CD4-positive, alpha-beta T cell treated with Interleukin-15 for 4 hours (primary cell): ENCODE measurements at places on chromosomes 1 and 21.

DNA sequence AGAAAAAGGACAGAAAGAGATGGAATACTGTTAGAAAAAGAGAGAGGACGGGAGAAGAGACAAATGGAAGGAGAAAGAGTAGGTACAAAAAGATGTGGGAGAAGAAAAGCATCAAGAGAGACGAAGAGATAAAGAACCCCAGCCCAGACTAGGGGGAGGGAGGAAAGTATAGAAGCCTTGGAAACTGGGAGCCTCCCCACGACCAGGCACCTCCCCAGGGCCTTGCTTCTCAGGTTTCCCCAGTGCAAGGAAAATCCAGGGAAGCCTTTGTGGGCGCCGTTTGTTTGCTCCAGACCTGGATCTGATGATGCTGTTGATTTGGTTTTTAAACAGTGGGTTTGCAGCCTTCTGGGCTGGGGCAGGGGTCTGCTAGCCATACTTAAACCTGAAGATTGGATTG lies 15.2 kb upstream of the ALX3 start:
- DNase-seq: no peak

GRCh38 chr21:31343680-31344480 lies at the start of gene TIAM1:
Gene TIAM1, minus strand, starts transcription at chr21:31344261. Its CDS starts 77,289 bp downstream, at chr21:31266972.
- no peak for DNase-seq

GRCh38 chr1:28104866-28105467 lies 16.6 kb upstream of the EYA3 start:
- no peak for DNase-seq

GRCh38 chr1:47963568-47964358 lies 33.4 kb downstream of the TRABD2B start:
- no peak for DNase-seq

DNA sequence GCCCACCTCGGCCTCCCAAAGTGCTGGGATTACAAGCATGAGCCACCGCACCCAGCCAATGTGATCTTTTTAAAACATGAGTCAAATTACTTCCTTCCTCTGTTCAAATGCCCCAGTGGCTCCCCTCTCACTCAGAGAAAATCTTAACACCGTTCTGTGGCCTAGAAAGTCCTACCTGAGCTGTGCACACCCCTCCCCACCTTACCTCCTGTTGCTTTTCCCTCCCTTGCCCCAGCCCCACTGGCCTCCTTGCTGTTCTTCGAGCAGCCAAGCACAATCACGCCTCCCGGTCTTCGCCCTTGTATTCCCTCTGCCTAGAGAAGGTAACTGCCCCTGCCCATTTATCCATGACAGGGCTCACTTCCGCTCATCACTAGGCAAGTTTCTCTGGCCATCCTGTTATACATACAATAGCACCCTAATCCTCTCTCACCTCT lies 62.6 kb upstream of the RPL11 start:
- no peak for DNase-seq

DNA sequence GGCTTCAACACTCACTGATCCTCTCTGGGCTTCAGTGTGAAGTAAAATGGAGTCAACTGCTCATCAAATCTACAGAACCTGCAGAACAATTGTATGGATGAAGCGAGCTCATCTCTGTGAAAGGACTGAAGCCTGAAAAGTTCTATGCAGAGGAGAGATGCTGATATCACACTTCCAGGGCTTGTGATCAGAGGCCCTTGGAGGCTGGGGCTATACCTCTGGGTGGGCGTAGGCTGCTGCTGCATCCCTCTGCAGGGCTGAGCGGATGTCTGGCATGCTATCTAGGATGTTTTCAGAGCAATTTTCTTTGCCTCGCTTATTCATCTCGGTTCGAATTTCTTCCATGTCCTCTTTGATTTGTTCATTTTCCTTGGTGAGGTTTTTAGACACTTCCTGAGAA lies 17.6 kb downstream of the OLFML2B start:
- no peak for DNase-seq

DNA sequence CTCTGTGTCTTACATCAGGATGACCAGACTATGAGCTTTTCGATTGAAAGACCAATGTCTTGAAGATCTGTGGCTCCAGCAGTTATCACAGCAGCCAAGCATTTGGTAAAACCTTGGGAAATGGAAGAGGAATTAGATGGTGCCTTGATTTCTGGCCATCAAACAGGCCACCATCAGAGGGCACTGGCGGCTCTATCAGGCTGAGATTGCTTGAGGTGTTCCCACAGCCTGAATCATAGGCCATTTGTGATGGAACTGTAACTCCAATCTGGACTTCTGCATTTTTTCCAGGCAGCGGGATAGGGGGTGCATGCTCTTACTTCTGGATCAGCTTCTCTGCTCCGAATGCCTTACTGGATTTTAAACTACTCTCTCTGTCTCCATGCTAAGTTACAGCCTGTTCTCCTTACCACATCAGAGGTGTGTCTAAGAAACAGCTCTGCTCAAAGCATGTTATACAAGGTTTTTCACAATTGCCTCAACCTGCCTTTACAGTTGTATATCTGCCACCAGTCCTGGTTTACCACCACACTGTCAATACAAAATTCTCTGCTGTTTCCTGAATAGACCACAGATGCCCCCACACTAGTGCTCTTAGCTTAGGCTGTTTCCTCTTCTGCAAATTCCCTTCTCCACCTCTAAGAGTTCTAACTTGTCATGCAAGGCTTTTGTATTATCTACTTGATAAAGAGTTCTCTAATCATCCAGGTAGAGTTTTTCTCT lies 180.9 kb downstream of the PTGER3 start:
- no peak for DNase-seq

DNA sequence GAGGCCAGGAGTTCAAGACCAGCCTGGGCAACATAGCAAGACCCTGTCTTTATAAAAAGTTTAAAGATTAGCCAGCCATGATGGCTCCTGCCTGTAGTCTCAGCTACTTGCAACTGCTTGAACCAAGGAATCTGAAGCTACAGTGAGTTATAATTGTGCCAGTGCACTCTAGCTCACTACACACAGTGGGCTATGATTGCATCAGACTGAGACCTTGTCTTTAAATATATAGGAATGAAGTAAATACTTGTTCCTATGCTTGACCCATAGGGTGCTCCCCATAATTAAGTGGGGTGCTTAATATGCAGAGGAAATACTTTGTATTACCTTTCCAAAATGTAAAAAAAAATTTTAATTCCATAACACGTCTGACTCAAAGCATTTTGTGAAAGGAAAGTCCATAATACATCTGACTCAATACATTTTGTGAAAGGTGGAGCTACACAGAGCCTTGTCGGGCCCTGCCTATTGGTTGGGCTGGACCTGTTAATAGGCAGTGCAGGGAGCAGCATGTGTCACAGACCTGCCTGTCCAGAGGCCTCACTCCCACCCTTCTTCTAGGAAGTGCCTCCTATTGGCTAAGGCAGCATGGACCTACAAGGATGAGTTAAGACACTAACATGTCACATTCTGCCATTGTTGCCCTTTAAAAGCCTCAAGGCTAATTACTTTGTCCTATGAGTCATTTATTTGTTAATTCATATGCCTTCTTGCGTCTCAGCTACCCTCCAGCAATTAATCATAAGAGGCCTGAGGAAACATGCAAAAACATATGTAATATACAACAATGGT lies 33.6 kb downstream of the CD58 start:
- DNase-seq: no peak

DNA sequence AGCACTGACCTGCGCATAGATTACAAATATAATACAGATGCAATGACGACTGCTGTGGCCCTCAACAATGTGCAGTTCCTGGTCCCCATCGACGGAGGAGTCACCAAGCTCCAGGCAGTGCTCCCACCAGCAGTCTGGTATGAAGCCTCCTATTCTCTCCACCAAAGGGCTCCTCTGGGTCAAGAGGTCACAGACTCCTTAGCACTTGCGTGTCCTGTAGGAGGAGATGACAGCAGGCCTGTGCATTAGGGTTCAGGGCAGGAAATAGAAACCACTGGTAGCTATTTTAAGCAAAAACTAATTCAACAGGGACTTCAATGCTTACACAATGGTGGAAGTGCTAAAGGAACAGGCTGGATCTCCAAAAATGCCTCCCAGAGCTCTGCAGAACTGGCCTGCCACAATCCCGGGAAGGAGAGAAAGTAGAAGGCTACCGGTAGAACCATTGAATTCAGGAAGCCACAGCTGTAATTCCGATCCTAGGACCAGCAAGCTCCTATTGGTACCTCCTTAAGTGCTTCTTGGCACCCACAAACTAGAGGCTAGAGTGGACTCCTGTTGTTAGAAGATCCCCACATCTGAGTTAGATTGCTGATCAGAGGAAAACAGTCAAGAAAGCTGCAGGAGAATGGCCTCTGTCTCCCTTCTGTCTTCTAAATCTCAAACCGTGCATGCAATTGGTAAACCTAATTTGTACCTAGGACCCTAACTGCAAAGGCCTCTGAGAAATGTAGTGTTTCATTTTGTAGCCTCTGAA lies 12.7 kb upstream of the DYNLT5 start:
- DNase-seq: no peak

GRCh38 chr21:42120101-42120902 lies 49.2 kb downstream of the UMODL1 start:
- DNase-seq: no peak

- no peak for DNase-seq
Observed at GRCh38 chr1:8704866-8705506, 112.5 kb downstream of the RERE start.

GRCh38 chr1:150954708-150955107 lies 19.9 kb downstream of the CERS2 start:
- DNase-seq: no peak

DNA sequence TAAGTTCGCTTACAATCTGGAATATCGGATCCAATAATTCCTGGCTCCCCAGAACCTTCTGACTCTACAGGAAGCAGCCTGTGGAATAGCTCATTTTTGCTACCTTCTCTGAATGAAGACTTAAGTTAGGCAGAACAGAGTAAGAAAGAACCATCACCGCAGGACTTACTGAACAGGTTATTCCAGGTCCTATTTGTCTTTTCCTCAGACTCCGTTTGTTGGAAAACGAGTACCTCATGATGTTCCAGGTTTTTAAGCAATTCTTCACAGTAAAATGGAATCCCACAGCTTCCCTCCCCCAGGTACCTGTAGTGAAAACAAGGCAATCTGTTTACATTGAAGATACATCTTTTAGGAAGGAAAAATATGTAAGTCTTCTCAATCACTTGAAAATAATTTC lies 59.8 kb downstream of the ADCY10 start:
- no peak for DNase-seq

GRCh38 chr1:5834477-5835178 lies 157.6 kb downstream of the NPHP4 start:
- DNase-seq: no peak

DNA sequence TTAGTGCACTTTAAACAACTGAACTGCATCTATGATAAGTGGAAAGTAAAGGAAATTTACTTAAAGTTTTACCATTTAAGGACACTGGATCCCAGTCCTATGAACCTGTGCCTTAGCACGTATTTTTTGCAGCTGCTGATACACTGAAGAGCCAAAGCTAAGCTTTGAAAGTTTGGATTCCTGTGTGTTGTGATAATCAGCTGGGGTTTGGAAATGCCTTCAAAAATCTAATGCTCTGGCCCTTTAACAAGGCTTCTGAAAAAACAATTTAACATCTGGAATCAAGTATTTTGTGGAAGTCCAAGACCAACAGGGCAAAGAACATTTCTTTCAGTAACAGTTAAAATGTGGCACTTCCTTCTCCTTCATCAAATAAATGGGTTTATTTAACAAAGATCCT lies 51.8 kb downstream of the DDAH1 start:
- no peak for DNase-seq

- no peak for DNase-seq
Observed at GRCh38 chr1:96488777-96489176, 232.8 kb upstream of the PTBP2 start.

DNA sequence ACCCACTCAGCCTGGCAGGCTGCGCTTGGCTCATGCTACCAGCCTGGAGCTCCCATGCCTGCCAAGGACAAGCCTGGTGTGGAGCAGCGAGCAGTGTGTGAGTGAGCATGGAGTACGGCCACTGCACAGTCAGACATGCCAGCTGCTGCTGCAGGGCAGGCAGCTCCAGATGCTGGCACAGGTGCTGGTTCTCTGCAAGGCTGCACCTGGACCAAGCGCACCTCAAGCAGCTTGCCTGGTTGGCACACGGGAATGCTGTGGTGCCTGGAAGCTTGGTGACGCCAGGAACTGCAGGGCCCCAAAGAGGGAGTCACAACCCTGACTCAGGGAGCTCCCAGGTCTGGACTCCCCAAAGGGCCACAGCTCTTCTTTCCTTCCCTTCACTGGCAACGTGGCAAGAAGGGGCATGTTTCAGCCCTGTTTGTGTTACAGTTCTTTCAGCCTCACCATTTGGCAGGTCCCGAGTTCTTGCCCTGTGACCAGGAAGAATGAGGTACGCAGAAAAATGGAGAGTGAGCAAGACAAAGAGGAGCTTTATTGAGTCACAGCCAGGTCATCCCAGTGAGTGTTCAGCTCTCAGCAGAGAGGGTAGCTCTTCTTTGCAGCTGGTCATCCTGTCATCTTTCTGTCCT lies 26.1 kb downstream of the ACOT7 start:
- DNase-seq: no peak

- no peak for DNase-seq
Observed at GRCh38 chr1:199669916-199670315, 357.6 kb upstream of the NR5A2 start.

- no peak for DNase-seq
Observed at GRCh38 chr1:199861020-199861795, 166.3 kb upstream of the NR5A2 start.

- no peak for DNase-seq
Observed at GRCh38 chr1:15279576-15280230, 32.7 kb downstream of the FHAD1 start.

DNA sequence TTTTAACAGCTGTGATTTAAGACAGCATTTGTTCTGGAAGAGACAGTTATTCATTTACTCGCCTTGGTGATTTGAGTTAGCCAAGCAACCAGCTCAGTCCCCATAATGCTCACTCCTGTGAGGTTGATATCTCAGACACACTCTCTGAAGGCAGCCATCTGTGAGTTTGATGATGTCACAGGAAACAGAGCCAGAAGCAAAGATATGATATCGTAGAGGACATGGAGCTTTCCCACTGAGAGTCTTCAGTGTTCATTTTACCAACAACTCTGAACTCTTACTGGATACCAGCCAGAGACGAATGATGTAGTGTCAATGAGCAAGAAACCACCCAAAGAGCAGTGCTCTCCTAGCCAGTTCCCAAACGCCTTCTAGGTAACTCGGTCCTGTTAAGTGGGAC lies 219.4 kb downstream of the SLC35F3 start:
- no peak for DNase-seq

DNA sequence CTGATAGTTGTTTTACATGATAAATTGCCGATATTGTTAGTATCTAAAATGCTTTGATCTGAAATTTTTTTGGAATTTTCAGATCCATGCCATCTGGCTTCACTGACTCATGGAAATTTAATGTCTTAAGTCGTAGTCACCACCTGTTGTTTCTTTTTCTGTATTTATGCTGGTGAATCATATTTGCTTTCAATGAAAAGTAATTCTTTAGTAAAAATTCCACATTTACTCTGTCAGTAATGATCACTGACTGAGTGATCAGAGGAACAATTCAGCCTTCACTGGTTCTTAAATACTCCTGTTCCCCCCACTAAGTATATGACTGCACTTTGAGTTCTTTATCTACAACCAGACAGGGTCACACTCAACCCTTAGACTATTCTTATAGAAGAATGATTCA lies 185.6 kb upstream of the NRIP1 start:
- no peak for DNase-seq
